ENCODE measurements at places on chromosomes 11 and 22.
A peak's percentile ranks its signal among the peaks of the same experiment; 100 is the strongest.

DNA sequence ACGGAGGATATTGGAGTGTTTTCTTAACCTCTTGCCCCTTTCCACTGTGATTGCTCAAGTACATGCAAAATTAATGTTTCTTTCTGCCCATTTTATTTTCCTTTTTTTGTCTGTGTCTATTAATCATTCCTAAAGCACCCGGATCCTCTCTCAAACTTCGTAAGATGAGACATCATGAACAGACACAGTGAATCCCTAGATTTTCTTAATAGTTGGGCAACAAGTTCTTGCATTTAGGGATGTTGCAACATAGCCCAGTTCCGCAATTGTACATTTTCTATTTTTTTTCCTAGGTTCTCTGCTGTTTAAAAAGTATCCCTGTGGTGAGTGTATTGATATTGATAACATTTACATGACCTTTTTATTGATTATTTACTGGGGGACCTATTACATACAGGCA, 2.9 kb downstream of the FAM111A start:
- DNase-seq: no peak

- DNase-seq: no peak
Measured at GRCh38 chr22:30080805-30081204, 541 bp downstream of the HORMAD2 start.

- DNase-seq: no peak
Measured at GRCh38 chr11:62611705-62612365, 740 bp downstream of the EML3 start.

DNA sequence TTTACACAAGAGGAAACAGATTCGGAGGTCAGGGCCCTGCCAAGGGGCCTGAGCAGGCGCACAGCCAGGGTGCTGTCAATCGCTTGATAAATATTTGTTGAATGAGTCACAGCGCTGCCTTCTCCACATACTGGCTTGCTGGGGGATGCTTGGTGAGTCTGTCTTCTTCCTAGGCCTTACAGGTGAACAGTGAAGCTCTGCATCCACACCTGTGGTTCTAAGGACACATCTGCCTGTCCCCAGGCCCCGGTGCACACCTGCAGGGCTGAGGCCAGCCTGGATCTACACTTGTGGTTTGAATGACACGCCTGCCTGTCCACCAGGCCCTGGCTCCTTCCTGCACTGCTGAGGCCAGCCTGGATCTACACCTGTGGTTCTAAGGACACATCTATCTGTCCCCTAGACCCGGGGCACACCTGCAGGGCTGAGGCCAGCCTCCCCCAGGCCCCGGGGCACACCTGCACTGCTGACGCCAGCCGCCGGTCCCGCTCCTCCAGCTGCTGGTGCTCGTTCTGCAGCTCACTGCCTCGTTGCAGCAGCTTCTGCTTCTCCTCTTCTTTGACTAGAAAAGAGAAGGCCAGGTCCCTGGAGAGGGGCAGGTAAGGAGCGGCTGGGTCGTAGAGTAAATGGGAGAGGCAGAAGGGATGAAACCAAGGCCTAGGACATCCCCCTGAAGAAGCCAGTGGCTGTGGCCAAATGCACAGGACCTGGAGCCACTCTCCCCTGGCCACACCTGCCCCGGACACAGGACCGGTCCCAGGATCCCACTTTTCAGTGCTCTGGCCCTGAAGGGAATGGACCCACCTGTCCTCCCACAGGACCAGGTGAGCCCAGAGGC, 124.6 kb downstream of the PHF21B start:
- DNase-seq: no peak

DNA sequence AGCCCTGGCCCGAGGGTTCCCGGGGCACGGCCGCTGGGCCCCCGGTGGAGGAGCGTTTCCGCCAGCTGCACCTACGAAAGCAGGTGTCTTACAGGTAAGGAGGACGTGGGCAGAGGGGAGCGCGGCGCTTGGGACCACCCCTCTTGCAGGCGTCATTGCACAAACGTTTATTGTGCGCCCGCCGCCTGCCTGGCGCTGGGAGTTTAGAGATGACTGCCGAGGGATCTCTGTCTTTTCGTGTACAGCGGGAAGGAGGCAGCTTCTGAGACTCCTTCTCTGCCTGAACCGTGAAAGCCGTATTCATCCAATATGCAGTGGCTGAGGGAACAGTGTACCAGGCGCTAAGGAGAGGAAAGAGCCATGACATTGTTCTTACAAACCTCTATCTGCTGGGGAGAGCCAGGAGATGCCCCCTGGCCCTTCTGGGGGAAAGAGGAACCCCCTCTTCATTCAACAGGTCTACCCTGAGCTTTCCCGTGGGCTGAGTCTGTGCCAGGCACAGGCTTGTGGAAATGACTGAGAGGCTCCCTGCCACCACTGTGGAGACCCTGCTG, 13.8 kb upstream of the DGKZ start:
- peak; percentile 25 for DNase-seq

DNA sequence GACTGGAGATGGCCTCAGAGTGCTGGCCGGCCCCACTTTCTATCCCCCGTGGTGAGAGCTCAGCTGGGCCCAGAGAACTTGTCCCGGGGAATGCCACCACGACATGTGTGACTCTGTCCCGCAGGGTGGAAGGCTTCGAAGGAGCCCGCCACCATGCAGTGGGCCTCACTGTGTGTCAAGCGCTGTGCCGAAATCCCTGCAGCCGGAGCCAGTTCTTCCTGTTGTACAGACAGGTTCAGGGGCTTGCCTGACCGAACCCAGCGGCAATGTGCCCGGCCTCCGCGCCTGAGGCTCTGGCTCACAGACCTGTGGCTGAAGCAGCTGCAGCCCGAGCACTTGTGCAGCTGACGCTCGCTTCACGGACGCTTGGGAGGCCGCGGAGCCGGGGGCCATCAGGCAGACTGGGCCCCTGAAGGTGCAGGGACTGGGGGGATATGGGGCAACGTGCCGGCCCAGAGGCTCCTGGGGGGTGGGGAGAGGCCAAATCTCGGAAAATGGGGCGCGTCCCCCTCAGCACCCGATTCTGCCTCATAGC, 650 bp downstream of the PPM1F start:
- no peak for DNase-seq

DNA sequence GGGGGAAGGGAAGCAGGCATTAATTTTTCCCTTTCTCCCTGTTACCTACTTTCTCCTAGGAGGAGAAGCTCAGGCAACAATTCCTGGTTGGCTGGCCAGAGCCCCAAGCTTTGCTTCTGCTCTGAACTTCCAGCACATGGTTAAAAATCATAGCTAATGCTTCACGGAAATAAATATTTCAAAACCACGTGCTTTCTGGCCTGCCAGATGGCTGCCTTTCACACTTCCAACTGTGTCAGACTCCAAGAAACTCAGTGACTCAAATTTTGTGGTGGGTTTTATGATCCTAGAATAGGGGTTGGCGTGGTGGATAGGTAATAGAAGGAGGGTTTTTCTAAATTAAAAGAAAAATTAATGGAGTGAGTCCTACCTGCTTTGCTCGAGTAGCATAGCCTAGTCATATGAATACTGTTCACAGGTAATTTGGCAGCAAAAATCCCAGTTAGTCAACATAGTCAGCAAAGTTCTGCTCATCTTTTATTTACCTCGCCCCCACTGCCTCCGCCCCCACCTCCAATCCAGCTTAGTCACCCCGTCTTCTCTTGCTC, 58.6 kb downstream of the SC5D start:
- no peak for DNase-seq

DNA sequence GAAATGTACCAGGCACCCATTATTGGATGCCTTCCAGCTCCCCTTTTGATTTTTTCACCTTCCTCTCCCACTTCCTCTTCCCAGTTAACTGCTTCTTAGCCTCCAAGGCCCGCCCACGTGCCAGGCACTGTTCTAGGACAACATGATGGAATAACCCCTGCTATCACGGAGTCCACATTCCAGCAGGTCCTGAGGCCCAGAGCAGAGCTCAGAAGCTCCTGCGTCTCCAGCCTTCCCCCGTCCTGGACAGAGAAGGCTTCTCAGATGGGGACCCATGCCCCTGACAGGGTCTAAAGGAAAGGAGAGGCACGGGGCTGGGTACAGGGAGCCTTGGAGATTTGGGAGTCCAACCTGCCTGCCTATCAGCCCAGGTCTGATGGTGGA, 29.1 kb downstream of the TRIM29 start:
- DNase-seq: no peak

DNA sequence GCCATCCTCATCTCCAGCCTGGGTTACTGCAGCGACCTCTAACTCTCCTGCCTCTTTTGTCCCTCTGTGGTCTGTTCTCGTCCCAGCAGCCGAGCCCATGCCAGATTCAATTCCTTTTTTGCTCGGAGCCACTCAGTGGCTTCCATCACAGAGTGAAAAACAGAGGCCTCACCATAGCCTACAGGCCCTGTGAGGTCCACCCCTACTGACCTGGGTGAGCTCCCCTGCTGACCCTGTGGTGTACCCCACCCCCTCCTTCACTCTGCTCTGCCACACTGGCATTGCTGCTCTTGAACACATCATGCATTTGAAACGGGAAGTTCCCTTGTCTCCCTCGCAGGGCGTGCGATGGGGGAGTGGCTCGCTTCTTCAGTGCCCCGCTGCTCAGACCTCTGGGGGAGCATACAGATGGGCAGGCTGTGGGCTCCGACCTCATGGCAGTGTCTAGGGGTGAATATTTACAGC, 2.1 kb downstream of the AIP start:
- no peak for DNase-seq

DNA sequence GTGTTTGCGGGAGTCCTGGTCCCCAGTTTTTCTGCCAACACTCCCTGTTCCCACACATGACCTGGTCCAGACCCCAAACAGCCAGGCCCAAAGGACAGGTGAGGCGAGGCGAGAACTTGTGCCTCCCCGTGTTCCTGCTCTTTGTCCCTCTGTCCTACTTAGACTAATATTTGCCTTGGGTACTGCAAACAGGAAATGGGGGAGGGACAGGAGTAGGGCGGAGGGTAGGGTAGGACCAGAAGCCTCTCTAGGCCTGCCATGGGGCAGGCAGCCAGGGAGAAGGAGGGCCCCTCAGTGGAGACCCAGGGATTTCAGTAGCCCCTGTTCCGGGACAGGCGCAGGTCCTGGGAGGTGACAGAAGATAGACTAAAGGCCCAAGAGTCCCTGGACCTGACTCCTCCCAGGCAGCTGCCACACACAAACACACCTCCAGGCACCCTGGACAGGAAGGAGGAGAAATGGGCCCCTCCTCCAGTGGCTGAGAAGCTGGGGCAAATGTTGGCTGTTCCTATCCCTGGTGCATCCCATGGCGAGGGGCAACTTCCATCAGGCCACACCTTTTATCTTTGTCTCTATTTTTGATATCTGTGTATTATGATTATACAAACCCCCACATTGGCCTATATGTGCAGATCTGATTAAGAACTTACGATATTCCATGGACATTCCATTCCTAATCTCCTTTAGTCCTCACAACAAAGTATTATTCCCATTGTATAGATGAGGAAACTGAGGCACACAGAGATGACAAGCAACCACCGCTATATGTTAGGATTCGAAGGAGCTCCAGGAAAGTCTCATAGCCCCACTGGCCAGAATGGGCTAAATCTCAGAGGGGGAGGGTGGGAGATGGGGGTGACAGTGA, 626 bp upstream of the F2 start:
- DNase-seq: no peak

DNA sequence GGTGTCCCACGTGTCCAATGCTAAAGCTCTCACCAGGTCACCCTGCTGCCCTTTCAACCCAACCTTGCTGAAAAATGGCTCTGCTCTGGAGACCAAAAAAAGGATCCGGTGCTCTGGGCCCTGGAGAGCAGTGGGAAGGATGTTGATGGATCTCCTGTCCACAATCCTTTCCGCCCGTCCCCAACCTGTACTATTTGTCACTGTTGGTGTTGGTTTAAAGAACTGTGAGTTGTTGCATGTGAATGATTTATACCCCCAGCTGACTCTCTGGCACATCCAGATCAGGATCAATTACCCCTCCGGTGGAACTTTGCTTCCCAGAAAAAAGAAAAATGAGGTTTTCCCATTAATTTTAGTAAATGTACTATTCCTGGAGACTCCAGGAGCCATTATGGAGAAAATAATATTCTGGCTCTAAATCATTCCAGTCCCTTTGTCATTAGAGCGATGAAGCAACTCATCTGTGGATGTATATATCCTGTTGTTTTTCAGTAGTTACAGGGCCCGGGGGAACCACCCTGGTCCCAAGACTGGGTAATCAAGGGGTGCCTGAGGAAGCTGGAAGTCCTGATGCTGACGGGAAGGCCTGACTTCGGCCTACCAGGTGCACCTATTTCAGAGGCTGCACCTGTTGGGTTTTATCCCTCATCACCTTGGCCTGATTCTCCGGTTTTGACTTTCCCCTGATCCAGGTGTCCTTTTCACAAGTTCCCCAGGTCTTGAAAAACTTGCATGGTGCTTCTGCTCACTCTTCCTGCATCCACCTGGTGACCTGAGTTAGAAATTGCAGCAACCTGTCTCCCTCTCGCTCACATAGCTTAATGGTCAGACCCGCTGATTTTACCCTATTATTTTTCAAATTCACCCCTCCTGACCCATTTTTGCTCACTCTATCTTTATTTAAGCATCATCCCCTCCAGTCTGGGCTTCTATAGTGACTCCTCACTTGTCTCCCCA, 209.2 kb upstream of the SEZ6L start:
- no peak for DNase-seq

GRCh38 chr22:37023743-37024338, 4.3 kb downstream of the MPST start:
- no peak for DNase-seq

GRCh38 chr11:28727254-28727653, 619.1 kb downstream of the METTL15 start:
- no peak for DNase-seq

DNA sequence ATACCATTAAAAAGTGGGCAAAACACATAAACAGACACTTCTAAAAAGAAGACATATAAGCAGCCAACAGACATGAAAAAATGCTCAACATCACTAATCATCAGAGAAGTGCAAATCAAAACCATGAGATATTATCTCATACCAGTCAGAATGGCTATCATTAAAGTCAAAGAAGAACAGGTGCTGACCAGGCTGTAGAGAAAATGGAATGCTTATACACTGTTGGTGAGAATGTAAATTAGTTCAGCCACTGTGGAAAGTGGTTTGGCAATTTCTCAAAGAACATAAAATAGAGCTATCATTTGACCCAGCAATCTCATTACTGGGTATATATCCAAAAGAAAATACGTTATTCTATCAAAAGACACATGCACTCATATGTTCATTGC, 13.5 kb downstream of the OR2AT4 start:
- DNase-seq: no peak

GRCh38 chr11:82462608-82463242, 270.9 kb downstream of the FAM181B start:
- DNase-seq: no peak

- peak; percentile 50 for DNase-seq
Measured at GRCh38 chr11:8870411-8871170, 40.4 kb upstream of the AKIP1 start.

DNA sequence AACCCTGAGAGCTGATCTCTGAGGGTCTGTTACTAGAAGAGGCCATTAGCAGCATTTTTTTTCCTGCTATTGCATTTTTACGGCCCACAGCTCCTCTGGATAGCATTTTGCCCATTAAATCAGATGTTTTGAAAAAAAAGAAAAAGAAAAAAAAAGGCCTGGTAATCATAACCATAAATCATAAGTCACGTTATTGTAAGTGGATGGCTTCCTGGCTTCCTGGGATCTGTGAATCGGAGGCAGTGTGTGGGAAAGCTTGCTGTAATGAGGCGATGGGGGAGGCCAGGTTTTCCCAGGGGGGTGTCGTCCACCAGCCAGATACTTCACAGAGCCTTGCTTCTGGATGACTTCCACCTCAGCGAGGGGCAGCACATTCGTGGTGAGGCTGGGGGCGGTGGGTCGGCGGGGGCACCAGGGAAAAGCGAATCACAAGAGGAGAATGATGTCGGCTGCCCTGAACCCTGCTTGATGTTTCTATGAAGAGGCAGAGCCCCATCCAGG, 106.5 kb upstream of the SYT13 start:
- no peak for DNase-seq

GRCh38 chr22:44192816-44193534, 12.2 kb downstream of the PARVG start:
- no peak for DNase-seq

GRCh38 chr11:118928101-118928869, 2.6 kb upstream of the BCL9L start:
- peak; percentile 91 for DNase-seq
